ENCODE measurements at places on chromosomes 3 and 15. TPM values are rescaled to one million over a fixed set of nuclear protein-coding genes. Genes with fewer than 3 reads are reported as not detected.

GRCh38 chr15:33778852-33779251 lies 189.4 kb upstream of the CHRM5 start:
- DNase-seq: no peak

GRCh38 chr15:66798426-66799061 lies 96.5 kb downstream of the SMAD6 start:
- DNase-seq: no peak

- DNase-seq: no peak
Measured at GRCh38 chr15:92168066-92168683, 225.5 kb upstream of the ST8SIA2 start.

GRCh38 chr3:144708437-144708836 lies 736.8 kb downstream of the DIPK2A start:
- DNase-seq: no peak

DNA sequence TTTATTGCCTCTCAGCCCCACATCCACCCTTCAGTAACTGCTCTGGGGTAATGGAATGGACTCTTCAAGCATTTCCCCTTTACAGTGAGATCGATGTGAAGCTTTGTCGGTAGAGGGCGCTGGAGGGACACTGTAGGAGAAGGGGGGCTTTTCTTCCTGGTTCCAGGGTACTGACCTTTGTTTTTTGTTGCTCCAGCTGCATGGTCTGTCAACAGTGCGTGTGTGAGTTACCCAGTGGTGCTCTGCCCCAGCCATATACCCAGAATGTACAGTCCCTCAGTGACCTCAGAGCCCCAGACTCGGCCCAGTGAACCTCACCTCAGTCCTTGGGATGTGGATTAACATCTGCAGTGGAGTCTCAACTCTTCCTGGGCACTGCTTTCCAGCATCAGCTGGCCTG lies 180.3 kb upstream of the TSC22D2 start:
- peak; percentile 48 for DNase-seq

DNA sequence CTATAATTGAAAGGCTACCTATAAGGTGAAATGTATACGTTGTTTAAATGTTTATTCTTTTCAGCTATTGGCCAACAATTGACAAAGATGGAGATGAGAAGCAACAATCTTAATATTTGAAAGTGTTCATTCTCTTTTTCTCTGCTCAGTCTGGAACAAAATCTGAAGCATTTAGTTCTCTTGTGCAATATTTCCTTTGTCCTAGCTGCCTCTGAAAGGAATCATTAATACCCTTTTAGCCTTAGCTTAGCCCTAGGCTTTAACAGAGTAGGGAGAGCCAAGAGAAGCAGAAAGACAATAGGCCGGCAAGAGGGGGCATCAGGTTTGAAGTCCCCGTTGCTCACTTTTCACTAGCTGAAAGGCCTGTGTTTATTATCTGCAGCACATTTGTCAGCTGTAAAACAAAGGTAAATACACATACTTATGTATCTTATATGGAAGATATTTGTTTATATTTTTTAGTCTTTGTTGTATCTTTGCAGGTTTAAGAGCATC lies 422.5 kb upstream of the SEMA6D start:
- DNase-seq: no peak

GRCh38 chr15:80776420-80777045 lies 2.6 kb upstream of the CEMIP start:
- DNase-seq: peak; percentile 72

DNA sequence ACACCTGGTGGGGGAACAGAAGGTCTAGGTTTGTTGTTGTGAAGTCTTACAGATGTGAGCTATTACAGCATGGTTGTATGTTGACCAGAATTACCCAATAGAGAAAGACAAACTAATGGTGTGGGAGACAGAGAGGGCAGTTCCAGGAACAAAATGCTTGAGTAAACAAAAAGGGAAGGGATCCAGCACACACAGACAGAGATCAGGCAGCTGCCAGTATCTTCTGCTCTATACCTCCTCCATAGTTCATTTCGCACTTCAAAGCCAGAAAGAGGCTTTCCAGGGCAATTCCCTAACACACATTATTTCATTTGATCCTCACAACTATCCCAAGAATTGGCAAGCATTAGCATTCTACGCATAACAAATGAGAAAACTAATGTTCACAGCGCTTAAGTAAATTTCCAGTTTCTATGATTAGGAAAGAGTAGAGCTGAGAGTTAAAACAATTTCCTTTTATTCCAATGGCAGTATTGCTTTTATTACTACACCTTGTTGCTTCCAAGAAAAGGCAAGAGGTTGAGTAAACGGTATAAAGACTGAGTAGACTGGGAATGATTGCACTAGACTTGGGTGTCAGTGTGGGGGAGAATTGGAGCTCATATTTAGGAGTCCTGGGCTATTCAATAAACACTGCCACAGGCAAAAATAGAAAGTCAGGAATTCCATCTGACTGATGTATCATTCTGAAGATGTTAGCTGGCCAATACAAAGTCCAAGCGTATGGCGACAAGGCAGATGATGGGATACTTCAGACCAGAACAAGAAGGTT lies 39.7 kb upstream of the ZNF280D start:
- no peak for DNase-seq

DNA sequence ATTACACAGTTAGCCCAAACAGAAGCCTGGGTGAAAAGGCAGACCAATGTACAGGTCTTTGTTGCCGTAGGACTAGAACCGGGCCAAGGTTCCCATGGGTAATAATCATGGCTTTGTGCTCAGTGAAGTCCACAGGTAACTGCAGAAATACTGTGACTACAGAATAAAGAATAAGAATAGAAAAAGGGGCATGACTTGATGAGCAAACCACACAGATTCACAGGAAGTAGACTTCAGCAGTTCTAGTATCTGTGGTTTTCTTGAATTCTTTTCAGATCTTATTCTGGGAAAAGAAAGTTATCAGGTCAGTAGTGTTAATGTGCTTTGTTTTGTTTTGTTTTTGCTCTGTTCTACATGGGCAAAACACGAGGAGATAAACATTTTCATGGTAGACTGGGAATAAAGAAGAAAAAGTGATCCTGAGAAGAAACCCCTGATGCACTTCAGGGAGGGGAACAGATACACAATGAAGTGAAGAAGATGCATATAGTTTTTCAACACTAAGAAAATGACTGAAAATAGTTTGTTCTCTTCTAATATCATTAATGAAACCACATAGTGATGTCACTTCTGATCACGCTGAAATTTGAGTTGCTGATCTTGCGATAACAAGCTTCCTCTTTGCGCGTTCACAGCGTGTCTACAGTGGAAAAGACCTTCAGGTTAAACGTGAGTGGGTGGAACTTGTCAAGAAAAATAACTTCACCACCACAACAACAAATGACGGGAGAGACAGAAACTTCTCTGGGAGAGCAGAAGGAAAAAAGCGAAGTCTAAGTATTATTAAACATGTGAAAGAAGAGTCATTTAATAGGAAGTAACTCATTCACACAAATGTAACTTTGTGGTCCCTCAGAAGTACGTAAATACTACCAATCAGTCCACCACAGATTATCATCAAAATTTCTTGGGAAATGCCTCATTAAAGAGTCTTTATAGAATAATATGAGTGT lies 315.8 kb upstream of the SATB1 start:
- DNase-seq: no peak

GRCh38 chr3:111965484-111965883 lies 13.3 kb upstream of the ABHD10 start:
- DNase-seq: no peak

DNA sequence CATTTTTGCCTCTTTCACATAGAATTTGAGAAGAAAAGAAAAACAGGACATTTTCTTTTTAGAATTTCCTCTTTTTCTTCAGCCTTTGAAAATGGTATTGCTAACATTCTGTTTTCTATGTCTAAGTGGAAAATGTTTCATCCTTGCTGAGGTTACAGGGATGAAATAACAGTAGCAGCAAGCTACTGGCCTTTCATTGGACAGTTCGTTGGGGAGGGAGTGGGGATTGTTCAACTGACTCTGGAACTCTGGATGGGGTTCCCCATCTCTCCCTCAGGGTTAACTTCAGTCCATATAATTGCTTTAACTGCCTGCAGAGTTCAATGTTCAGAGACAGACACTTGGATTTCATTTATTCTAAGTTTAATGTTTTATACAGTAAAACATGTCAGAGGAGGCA lies 346.0 kb downstream of the NLGN1 start:
- no peak for DNase-seq

- DNase-seq: no peak
Measured at GRCh38 chr3:108441071-108441507, 69.3 kb downstream of the MYH15 start.

DNA sequence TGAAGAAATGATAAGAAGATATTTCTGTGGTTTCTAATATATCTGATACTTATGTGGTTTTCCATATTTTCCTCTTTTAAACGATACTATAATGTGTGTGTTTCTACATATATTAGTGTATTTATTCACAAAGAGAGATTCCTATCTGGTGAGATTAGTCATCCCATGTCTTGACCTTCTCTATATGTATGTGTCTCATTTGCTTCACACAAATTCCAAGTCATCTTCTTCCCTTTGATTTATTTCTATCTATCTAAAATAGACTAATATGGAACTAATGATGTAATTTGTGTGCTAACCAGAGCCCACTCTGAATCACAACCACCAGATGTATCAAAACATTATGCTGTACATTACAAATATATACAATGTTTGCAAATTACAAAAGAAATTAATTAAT lies 154.7 kb upstream of the KCNMB2 start:
- DNase-seq: no peak

DNA sequence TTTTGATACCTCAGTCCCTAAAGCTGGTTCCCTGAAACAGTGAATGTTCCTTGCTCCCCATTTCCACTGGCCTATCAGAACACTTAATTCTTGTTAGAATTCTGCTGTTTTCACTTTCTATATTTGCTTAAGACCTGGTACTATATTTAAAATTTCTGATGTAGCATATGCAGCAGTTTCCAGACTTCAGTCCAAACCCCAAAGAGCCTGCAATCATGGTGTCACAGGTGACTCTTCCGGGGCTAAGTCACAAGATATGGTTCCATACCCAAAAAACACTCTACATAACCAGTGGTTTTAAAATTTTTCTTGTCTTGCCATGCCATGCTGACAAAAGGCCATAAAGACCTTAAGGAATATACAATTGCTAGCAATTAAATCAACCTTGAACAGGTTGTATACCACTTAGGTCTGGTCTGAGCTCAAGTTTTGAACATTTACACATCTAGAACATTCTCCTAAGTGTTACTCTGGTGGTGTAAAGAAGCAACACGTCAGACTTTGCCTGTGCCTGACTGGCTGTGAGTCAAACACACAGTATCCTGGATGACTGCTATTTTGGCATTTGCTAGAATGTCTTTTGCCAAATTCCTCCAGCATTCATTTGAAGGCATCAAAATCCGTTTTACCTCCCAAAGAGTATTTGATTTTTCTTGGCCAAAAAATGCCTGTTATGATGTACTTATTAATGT lies 160.0 kb downstream of the FRMD5 start:
- DNase-seq: peak; percentile 25

DNA sequence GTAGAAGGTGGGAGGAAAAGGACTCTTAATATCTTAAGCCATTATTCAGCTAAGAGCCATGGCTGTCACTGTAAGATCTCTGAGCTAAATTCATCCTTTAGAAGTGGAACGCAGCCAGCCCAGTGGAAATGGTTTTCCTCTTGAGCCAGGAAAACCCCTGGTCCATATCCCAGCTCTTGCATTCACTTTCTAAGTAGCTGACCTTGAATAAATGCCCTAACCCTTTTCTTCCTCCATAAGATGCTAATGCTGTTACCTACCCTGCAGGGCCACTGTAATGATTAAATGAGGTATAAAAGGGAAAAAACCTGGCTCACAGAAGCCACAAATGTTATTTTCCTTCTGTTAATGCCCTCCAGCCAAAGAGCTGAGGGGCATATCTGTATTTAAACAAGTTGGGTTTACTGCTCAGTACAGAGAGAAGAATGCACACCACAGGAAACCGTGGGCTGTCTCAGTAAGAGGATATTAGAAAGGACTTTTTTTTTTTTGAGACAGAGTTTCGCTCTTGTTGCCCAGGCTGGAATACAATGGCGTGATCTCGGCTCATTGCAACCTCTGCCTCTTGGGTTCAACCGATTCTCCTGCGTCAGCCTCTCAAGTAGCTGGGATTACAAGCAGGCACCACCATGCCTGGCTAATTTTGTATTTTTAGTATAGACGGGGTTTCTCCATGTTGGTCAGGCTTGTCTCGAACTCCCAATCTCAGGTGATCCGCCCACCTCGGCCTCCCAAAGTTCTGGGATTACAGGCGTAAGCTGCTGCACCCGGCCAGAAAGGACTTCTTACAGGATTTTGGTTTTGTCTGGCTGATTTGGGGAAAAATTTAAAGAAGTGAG lies 6.8 kb downstream of the UBL7 start:
- no peak for DNase-seq

GRCh38 chr15:75350601-75351361 lies 3.9 kb downstream of the NEIL1 start:
- peak; percentile 17 for DNase-seq

DNA sequence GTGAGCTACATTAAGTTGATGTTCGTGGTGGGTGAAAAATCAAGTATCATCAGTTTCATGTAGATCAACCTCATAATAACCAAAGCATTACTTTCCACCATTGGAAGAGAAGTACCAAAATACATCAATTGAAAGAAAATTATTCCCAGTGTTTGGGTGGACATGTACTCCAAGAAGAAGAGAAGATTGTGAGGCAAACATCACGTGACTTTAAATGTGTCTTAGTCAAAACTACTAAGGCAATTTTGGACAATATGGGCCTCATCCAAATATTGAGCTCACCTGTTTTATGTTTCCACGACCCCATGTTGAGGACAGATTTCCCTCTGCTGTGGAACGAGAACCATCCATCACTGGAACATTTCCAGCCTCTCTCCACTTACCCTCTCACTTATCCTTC lies 303.0 kb upstream of the LMCD1 start:
- DNase-seq: no peak

GRCh38 chr3:50347187-50347813 lies 1.8 kb upstream of the ZMYND10 start:
- peak; percentile 68 for DNase-seq

DNA sequence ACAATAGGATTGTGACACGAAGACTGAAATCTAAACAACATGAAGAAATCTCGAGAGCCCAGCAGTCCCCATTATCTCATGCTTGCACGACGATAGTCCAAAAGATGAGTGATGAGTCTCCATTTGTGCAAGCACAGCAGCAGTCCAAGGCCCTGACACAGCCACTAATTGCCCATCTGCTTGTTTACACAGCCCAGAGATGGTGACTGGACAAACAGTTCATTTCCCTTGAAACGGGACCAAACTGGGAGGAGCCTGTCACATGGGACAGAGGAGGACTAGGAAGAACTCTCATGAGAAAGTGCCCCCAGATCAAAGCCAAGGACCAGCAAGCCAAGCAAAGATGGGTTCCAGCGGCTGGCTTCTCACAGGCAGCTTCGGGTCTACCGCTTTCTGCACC lies 121.0 kb downstream of the GREM1 start:
- DNase-seq: no peak

DNA sequence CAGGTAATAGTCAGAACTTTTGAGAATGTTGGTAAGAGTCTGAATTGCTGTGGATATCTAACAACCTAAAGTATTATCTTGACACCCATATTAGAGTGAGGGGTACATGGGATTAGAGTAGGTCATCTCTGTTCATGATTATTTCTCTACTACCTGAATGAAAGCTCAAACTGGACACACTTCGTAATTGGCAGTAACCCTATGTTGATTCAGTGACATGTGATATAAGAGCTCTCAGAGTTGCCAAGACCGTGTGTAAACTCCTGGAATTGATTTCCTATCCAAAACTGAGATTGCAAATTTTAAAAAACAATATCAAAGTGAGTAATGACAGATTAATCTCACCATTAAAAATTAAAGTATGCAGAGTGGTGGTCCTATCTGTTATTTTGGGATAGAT lies 214.8 kb upstream of the ARHGEF26 start:
- no peak for DNase-seq

HTR3E gene
- total RNA-seq: not detected

DNAH1 gene
- 4.4 TPM for total RNA-seq

GOLGA6B gene
- total RNA-seq: not detected

FAM174B gene
- 9.9 TPM for total RNA-seq

WNT7A gene
- not detected for total RNA-seq

All from left cardiac atrium (tissue), 4 donors.